Activated CD8-positive, alpha-beta memory T cell treated with anti-CD3 and anti-CD28 coated beads, Interleukin-2, amount 10 ng/mL, durations not matched to agents 7 days and 5 days (primary cell): ENCODE measurements at places on chromosomes 13 and 19. TPM values are rescaled to one million over a fixed set of nuclear protein-coding genes. Genes with fewer than 3 reads are reported as not detected.

DNA sequence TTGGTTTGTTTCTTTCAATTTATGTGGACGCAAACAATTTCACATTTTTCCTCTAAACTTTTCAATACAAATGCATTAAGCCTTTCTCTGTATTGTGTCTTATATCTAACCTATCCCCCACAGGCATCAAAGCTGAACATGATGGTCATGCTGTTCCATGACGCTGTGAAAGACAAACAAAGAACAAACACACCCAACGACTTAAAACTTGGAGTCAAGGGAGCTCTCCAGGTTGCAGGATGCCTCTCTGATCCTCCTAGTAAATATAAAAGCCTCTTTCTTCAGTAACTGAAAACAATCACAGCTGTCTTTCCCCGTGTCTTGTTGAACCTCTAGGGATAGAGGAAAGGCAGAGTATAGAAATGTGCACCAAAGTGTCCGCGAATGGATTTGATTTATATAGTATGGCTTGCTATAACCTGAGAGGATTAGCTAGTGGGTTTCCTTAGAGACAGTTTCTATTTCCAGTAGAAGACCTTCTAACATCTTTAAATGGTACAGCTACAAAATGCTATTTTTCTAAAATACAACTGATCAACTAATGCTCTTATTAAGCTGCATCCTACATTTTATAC, 43.1 kb downstream of the PCDH9 start:
- no peaks in the 10 kb centered on the region for H3K36me3 ChIP-seq
- no peak for DNase-seq
- no peak overlapping the region for H3K27ac ChIP-seq
- no peaks in the 10 kb centered on the region for H3K4me1 ChIP-seq

DNA sequence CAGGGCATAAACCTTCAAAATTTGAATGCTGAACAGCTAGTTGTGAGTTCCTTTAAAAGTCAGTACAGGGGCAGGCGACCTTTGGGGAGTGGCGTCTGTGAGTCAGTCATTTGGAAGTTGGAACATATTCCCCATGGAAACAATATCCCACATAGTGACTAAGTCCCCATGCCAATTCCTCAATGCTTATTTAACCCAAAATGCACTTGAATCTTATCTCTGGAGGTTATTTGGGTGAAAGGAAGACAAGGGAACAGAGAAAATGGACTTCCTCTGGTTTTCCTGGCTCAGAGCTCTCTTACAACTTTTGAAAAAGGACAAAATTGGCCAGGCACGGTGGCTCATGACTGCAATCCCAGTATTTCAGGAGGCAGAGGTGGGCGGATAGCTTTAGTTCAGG, 479.2 kb upstream of the NBEA start:
- no peaks in the 10 kb centered on the region for H3K4me1 ChIP-seq
- no peaks in the 10 kb centered on the region for H3K27me3 ChIP-seq

DNA sequence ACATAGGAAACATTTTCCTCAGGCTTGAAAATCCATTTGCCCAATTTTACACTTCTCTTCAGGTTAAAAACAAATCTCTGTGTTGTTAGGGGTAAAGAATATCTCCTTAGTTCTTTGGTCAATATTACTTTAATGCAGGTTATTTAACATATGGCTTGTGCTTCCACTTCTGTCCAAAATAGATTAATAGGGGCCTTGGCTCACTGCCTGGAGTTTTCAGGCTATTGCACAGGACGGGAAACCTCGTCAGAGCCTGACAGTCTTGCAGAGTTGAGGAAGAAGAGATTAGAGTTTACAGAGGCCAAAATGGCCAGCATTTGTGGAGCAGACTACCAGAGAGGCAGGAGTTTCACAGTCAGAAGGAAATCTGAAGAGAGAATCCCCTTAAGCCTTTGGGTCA, 863.9 kb upstream of the GPC6 start:
- DNase-seq, result no peak
- no peaks in the 10 kb centered on the region for H3K4me1 ChIP-seq
- H3K4me3 ChIP-seq, result no peak overlapping the region
- H3K27me3 ChIP-seq, result no peaks in the 10 kb centered on the region
- H3K36me3 ChIP-seq, result no peaks in the 10 kb centered on the region

DNA sequence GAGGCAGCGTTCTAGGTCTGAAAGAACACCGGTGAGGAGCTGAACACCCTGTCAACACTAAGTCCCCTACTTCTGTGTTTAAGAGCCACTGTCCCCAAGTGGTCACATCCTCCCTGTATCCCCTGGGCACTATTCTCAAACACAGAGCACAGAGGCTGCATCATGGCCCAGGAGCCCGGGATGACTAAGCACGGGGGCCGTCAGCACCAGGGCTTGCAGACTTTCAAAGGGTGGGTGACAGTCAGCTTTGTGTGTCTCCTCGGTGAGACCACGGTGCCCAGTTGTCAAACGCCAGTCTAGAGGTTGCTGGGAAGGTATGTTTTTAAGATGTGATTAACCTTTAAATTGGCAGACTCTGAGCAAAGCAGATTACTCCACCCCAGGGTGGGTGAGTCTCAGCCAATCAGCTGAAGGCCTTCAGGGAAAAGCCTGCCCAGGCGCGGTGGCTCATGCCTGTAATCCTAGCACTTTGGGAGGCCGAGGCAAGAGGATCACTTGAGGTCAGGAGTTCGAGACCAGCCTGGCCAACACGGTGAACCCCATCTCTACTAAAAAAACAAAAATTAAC, 8.0 kb downstream of the MAP2K2 start:
- no peaks in the 10 kb centered on the region for H3K27me3 ChIP-seq
- H3K4me1 ChIP-seq, result peaks cover 57% of the 10 kb centered on the region

GRCh38 chr19:30419568-30420180, 47.5 kb downstream of the ZNF536 start:
- H3K4me3 ChIP-seq, result no peak overlapping the region
- peaks cover 2% of the 10 kb centered on the region for H3K27me3 ChIP-seq
- no peak overlapping the region for H3K27ac ChIP-seq
- no peak for DNase-seq
- H3K4me1 ChIP-seq, result no peaks in the 10 kb centered on the region

C1QTNF9B gene
- not detected for total RNA-seq

DEDD2 gene
- total RNA-seq, result 35.8 TPM

ZNF579 gene
- total RNA-seq, result 5.6 TPM

LIPE gene
- 41.5 TPM for total RNA-seq

ZNF439 gene
- 6.0 TPM for total RNA-seq
